ENCODE measurements at places on chromosomes 7 and 10.

DNA sequence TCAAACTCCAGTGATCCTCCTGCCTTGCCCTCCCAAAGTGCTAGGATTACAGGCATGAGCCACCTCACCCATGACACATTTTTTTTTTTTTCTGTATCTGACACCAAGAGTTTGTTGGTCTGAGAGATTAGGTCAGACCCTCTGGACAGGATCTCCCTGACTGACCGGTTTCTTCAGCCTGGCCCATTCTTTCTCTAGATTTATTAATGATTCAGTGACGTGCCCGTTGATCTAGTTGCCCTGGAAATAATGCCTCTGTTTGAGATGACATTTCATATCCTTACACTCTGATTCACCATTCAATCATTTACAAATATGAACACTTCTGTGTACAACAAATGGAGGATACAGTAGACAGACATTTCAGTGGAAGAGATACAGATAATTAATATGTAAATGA lies 1.4 kb upstream of the ZNF212 start:
- no peak for DNase-seq

DNA sequence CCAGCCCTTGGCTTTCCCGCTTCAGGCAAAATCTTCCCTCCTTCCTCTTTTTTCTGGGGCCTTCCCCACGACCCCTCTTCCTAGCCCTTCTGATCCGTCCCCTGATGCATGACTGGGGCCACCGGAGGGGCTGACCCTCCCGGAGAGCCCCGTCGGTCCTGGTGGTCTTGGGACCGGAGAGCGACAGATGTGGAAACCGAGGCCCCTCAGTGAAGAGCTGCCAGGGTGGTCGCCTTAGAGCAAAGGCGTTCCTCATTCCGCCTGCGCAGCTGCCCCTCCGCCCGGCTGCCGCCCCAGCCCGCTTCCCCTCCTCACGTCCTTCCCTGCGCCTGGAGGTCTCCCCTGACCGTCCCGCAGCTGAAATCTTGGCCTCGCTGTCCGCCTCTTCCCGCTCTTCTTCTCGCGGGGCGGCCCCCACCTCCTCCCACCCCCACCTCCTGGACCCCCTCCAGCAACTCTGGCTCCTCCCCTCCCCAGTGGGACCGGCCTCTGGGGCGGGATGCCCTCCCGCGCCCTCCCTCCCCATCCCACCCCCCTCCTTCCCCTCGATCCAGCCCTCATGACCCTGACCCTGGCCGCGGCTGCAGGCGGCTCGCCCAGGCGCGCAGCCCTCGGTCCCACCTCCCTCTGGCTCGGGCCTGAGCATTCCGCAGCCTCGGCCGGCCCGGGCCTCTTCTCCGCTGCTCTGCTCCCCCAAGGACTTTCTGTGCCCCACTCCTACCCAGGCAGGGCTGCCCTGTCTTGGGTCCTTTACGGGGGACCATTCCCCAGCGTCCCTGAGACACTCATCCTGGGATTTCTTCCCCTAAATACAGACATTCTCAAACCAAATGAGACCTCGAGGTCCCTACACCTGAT lies at the start of gene RARRES2:
RARRES2 (minus strand) TSS at position 367 of the 858 bp plus-strand sequence. CDS start 1,020 bp downstream, outside the sequence.
- DNase-seq: no peak

- DNase-seq: no peak
Observed at GRCh38 chr10:43680035-43680434, 31.4 kb upstream of the ZNF32 start.

DNA sequence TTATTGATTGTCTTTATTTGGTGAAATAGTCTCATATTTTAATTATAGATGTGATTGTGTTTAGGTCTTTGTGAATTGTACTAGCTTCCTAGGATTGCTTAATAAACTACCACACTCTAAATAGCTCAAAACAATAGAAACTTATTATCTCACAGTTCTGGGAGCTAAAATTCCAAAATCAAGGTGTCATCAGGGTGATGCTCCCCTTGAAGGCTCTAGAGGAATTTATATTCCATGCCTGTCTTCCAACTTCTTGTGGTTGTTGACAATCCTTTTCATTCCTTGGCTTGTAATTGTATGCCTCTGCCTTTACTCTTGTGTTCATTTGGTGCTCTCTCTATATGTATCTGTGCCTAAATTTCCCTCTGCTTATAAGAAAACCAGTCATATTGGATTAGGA lies 155.3 kb upstream of the AKR1E2 start:
- DNase-seq: no peak

- no peak for DNase-seq
Observed at GRCh38 chr7:117069379-117069778, 116.1 kb downstream of the ST7 start.

- DNase-seq: no peak
Observed at GRCh38 chr7:150400008-150400787, 21.1 kb downstream of the ZNF775 start.

GRCh38 chr7:132666071-132666773 lies 90.0 kb upstream of the PLXNA4 start:
- no peak for DNase-seq

DNA sequence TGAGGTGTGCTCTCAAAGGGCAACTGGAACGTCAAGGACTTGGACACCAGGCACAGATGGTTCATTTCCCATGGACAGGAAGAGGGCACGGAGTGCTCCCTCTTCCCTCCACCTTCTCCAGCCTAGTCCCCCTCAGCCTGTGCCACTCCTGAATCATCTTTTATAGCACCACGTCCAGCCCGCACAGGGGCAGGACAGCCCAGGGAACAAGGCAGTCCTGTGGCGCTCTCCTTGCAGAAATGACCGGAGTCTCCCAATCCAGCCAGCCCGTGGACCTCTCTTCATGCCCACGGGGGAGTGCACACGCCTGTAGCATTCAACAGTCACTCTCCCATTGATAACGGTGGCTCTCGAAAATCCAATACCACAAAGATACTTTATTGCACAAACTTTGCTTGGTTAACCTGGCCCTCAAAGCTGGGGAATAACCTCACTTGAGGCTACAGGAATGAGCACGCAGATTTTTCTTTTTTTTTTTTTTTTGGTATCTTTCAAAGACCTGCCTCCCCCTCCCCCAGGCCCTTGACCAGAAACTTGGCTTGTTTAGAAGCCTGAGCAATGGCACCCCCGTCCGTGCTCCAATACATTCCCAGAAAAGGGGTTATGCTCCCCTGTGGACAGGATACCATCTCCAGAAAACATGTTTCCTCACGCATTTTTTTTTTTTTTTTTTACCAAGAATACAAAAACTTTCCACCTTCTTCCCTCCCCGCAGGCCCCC lies 733 bp downstream of the PRKCQ start:
- DNase-seq: no peak

- DNase-seq: no peak
Observed at GRCh38 chr7:80725181-80725611, 86.8 kb downstream of the CD36 start.

DNA sequence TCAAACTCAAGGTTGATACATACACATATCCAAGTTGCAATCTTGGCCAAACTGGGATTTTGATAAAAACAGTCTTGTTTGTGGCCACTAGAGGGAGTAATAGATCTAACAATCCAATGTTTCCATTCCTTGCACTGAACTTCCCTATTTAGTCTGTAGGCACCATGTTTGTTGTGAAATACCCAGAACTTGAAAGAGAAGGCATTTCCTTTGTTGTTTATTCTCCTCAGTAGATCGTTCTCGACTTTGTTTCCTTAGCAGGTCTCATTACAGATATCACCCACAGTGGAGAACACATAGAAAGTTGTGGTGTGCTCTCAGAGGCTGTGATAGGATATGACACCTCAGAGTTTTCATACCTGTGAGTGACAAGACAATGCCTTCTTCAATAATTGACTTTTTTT lies 70.3 kb upstream of the MXI1 start:
- peak; percentile 83 for DNase-seq

GRCh38 chr7:50368366-50368765 lies 63.9 kb downstream of the IKZF1 start:
- DNase-seq: no peak

- DNase-seq: no peak
Observed at GRCh38 chr7:32914184-32914583, 22.6 kb upstream of the KBTBD2 start.

DNA sequence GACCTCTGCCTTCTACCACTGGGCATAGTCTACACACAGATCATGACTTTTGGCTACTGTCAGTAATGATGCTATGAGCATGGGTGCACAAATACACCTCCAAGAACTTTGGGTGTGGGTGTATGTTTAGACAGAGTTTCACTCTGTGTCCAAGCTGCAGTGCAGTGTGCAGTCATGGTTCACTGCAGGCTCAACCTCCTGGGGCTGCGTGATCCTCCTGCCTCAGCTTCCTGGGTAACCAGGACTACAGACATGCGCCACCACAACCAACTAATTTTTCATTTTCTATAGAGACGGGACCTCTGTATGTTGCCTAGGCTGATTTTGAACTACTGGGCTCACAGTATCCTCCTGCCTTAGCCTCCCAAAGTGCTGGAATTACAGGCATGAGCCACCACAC lies 194.4 kb downstream of the NSUN6 start:
- DNase-seq: no peak

DNA sequence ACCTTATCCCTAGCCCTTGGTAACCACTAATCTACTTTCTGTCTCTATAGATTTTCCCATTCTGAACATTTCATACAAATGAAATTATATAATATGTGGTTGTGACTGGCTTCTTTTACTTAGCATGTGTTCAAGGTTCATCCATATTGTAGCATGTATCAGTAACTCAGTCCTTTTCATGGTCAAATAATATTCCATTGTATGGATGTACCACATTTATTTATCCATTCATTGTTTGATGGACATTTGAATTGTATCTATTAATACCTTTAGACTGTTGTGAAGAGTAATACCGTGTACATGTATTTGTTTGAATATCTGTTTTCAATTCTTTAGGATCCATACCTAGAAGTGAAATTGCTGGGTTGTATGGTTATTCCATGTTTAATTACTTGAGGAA lies 210.2 kb downstream of the BMPER start:
- no peak for DNase-seq

DNA sequence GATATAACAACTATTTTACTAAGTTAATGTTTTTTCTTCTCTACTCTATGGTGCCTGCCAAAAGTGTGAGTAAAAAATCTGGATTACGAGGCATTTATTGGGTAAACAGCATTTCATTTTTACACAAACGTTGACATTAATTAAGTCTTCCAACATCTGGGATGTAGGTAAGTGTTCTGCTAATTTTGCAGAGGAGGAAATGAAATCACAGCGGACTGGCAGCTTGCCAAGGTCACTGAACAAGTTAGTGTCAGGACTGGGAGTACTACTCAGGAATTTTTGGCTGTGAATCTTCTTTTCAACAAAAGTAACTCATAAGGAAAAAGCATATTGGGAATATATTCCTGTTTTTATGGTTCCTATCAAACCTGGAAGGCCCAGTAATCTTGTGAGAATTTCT lies 612.1 kb upstream of the FZD8 start:
- no peak for DNase-seq

DNA sequence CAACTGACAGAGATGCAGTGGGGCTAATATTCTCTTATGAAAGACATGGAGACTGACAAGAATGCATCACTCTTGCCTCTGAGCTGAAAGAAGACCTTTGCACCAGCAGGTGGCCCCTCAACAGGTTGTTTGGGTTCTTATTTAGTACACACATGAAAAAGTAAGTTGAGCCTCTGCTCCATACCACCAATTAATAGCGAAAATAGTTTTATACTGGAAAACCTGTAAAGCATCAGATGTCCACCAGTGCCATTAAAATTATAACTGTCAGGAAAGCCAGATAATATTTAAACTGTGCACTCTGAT lies 26.3 kb upstream of the FAM13C start:
- no peak for DNase-seq

DNA sequence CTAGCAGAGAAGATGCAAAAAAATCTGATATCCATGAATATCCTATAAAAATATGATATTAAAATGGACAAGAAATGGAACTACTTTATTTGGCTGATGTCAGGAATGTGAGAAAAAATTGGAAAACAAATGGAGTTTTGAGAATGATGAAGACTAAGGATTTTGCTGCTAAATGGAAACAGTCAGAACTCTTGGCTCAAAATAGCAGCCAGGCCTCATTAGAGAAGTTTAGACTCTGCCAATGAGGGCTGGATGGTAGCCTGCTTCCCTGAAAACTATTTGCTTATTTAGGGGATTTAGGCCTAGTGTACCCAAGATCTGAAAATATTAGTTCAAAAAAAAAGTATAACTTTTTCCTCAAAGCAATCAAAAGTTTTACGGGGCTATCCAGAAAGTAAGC lies 458.5 kb downstream of the TFEC start:
- no peak for DNase-seq

- no peak for DNase-seq
Observed at GRCh38 chr10:94085288-94085687, 91.6 kb downstream of the PLCE1 start.

DNA sequence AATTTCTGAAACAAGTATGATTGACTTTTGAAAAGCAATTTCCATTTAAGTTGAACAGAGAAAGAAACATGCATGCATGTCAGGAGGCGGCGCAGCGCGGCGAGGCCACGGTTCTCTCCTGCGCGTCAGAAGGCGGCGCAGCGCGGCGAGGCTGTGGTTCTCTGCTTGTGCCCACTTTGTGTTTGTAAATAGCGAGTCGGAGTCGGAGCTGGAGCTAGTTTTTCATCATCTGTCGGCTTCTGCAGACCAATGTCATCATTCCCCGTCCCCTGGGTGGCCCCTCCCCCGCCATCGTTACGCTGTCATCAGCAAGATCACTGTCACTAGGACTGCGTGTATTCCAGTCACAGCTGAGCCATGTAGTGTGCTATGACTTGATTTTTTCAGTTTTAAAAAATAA lies 49.2 kb downstream of the INPP5A start:
- no peak for DNase-seq

- DNase-seq: no peak
Observed at GRCh38 chr7:22662036-22662435, 65.0 kb upstream of the IL6 start.

DNA sequence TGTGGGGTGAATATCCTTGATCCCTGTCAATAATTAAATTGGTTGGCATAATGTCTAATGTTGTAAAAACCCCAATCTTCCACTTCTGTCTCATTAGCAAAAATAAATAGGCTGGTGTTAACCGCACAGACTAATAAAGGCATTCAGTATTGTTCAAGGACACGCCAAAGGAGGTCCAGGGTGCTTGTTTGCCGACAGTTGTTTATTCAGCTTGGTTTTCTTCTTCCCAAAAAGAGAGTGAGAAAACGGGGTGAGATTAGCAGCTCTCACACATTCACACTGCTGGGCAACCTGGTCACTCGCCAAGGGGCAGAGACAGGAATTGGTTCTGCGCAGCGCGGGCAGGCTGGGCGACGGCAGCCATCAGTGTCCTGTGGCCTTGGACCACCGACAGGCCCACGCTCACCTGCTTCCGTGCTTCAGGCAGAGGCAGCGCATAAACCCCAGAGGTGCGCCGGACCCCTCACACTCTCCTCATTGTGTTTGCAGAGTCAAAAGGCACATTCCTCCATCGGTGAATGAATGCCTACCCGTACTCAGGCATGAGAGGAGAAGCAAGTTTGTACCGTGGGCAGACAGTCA lies 26.2 kb upstream of the LMBR1 start:
- DNase-seq: no peak

Data from GF-D8 (cell line).